CD8-positive, alpha-beta memory T cell (primary cell): ENCODE measurements at places on chromosomes 3 and 15. TPM values are rescaled to one million over a fixed set of nuclear protein-coding genes. Genes with fewer than 3 reads are reported as not detected.

- H3K4me3 ChIP-seq = no peak overlapping the region
- H3K36me3 ChIP-seq = no peaks in the 10 kb centered on the region
- no peaks in the 10 kb centered on the region for H3K27me3 ChIP-seq
- no peak for DNase-seq
These were observed 274.7 kb downstream of the PDCD6IP start for GRCh38 chr3:34073111-34073510.

GRCh38 chr3:156705761-156706616, 31.6 kb downstream of the TIPARP start:
- no peak overlapping the region for H3K4me3 ChIP-seq
- peaks cover 15% of the 10 kb centered on the region for H3K36me3 ChIP-seq
- H3K27me3 ChIP-seq = no peaks in the 10 kb centered on the region

DNA sequence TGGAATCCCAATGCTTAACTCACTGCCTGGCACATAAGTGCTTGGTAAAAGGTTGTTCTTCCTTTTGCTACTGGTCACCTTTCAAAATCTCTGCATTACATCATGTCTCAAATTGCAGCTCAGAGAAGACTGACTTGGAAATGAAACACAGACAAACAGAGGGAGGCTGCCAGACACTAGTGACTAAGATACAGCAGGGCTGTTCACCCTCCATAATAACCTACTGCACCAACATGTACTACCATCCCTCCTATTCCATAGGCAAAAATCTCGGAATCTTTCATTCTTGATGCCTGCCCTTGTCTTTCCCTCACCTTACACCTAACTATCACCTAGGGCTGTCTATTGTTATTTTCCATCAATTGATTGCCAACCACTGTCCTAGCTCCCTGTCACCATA, 502.3 kb upstream of the ADAMTS9 start:
- no peaks in the 10 kb centered on the region for H3K36me3 ChIP-seq
- no peaks in the 10 kb centered on the region for H3K27me3 ChIP-seq
- no peak overlapping the region for H3K4me3 ChIP-seq
- DNase-seq = no peak
- H3K27ac ChIP-seq = no peak overlapping the region

The POLG gene
- 110 TPM for total RNA-seq

- H3K4me3 ChIP-seq = no peak overlapping the region
- no peak overlapping the region for H3K27ac ChIP-seq
- DNase-seq = no peak
- H3K36me3 ChIP-seq = no peaks in the 10 kb centered on the region
- no peaks in the 10 kb centered on the region for H3K4me1 ChIP-seq
These were observed 21.3 kb upstream of the TMEM108 start for GRCh38 chr3:133016838-133017309.

- H3K27me3 ChIP-seq = peaks cover 4% of the 10 kb centered on the region
- no peak overlapping the region for H3K4me3 ChIP-seq
- no peak for DNase-seq
- H3K36me3 ChIP-seq = no peaks in the 10 kb centered on the region
- no peaks in the 10 kb centered on the region for H3K4me1 ChIP-seq
These were observed 26.2 kb downstream of the ANAPC13 start for GRCh38 chr3:134459562-134459961.

DNA sequence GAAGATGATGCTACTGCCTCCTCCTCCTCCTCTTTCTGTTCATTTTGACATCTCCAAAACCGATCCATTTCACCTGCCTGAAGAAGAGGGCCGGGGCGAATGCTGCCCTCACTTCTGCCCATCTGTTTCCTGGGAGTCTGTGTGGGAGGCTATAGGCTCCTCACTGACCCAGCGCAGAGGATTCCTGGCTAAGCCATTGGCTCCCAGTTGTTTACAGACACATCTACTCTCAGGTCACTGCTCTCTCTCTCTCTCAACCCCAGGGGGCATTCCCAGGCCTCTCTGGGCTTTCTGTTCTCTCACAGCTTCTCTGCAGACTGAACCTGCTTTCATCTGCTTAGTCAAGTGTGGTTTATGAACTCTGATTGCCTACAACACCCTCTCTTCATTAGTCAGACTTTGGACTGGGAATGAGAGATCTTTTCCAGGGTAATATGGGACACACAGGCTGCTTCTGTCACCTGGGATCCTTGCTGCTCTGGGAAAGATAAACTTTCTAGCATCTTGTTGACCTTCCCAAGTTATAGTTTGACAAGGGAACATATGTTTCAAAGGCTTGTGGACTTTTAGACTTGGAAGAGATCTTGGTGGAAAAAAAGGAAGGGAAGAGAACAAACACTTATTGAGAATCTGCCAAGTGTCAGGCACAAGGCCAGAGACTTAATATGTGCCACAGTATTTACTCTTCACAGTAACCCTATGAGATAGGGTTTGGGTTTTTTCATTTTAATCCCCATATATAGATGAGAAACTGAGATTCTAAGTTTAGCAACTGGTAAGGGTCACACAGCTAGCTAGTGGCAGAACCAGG, 30.2 kb upstream of the USP3 start:
- no peak overlapping the region for H3K27ac ChIP-seq
- H3K4me3 ChIP-seq = no peak overlapping the region
- H3K4me1 ChIP-seq = peaks cover 41% of the 10 kb centered on the region
- DNase-seq = peak; percentile 71

DNA sequence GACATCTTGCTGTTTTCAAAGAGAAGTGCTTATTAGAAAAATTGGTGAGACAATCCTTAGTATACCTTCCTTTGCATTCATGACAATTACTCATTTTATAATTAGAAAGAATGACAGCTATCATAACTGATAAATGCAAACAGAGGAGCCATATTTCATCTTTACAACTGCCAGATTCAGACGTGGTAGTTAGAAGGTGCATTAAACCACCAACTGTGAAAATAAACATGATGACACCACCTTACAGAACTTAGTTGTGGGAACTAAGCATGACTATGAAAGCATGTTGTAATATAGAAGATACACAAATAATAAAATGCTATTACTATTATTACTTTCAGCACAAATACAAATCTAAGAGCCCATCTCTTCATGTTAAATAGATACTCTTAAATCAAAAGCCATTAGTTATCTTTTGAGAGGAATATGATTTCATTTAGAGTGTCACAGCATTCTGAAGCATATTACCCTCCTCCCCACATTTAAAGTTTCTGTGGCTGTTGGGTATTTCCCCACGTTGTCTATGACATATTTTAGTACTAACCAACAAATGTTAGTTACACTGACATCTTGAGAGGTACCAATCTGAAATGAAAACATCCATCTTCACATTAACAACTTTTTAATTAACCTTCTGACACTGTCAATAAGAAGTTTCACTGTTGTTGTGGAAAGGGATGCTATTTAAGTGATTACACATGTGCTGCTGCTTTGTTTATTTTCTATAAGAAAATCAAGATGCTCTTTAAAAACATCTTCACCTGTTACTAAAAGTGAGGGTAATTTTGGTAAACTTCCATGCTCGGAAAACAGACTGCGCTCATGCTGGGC, 163.8 kb downstream of the LSAMP start:
- DNase-seq = no peak
- H3K27ac ChIP-seq = no peak overlapping the region
- H3K27me3 ChIP-seq = no peaks in the 10 kb centered on the region
- no peaks in the 10 kb centered on the region for H3K4me1 ChIP-seq

The CLSTN2 gene
- total RNA-seq = not detected

The SLC9C1 gene
- total RNA-seq = not detected

The ACOX2 gene
- total RNA-seq = not detected

The SNUPN gene
- total RNA-seq = 26.9 TPM

DNA sequence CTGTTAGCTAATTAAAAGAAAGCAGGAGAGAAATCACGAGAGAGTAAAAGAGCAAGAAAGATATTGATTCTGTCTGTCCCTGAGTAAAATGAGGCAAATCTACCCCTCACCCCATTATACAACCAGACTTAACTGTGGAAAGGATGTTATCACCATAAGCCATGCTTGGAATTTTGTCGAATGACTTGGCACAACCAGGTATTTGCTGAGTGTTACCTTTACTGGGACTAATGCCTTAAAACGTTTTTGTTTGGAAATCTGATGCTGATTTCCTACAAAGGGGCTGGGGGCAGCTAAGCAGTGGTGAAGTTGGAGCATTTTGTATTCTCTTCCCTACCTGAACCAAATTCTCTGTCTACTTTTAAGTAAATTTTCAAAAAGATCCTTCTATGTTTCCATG, 211.1 kb downstream of the GREM1 start:
- H3K27me3 ChIP-seq = no peaks in the 10 kb centered on the region
- DNase-seq = no peak
- no peaks in the 10 kb centered on the region for H3K36me3 ChIP-seq
- H3K27ac ChIP-seq = no peak overlapping the region

DNA sequence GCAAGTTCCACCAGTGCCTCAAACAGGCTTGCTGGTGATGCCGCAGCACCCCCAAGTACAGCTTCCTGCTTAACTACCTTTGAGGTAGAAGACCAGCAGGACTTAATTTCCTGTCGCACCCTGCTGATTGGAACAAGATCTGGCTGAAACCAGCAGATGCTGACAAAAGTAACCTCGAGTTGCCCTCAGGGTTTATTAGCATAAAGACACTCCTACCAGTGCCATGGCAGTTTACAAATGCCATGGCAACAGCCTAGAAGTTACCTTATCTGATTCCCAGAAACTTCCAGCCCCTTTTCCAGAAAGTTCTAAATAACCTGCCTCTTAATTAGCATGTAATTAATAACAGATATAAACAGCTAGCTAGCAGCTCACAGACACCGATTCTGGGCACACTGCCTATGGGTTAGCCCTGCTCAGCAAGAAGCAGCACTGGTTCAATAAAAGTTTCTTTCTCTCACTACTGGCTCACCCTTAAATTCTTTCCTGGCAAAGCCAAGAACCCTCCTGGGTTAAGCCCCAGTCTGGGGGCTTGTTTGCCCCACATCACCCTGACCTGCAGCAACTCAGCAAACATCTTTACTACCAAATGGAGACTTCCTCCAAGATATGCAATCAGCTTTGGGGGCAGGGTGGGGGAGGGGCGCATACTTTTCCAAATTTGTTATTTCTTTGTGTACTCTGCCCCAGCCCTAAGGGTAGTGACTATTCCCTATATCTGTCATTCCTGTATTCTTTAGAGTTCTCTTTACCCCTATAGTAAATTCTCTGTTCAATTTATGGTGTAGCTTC, 54.2 kb downstream of the MAP4 start:
- no peaks in the 10 kb centered on the region for H3K27me3 ChIP-seq
- no peak overlapping the region for H3K4me3 ChIP-seq
- H3K27ac ChIP-seq = no peak overlapping the region
- H3K4me1 ChIP-seq = peaks cover 20% of the 10 kb centered on the region

The ZIC1 gene
- total RNA-seq = not detected

The SEMA3F gene
- not detected for total RNA-seq

GRCh38 chr3:116238846-116239565, 206.3 kb downstream of the LSAMP start:
- H3K27me3 ChIP-seq = no peaks in the 10 kb centered on the region
- DNase-seq = no peak
- no peaks in the 10 kb centered on the region for H3K36me3 ChIP-seq
- no peak overlapping the region for H3K27ac ChIP-seq
- no peak overlapping the region for H3K4me3 ChIP-seq
- no peaks in the 10 kb centered on the region for H3K4me1 ChIP-seq

The PPP1R14D gene
- total RNA-seq = not detected

The FBXO22 gene
- 60.4 TPM for total RNA-seq

The LMCD1 gene
- total RNA-seq = 2.6 TPM

GRCh38 chr3:100335434-100335833, 877 bp downstream of the NIT2 start:
- H3K27ac ChIP-seq = peak overlapping the region; percentile 71
- H3K4me3 ChIP-seq = peak overlapping the region; percentile 59
- H3K36me3 ChIP-seq = no peaks in the 10 kb centered on the region
- peaks cover 10% of the 10 kb centered on the region for H3K4me1 ChIP-seq

DNA sequence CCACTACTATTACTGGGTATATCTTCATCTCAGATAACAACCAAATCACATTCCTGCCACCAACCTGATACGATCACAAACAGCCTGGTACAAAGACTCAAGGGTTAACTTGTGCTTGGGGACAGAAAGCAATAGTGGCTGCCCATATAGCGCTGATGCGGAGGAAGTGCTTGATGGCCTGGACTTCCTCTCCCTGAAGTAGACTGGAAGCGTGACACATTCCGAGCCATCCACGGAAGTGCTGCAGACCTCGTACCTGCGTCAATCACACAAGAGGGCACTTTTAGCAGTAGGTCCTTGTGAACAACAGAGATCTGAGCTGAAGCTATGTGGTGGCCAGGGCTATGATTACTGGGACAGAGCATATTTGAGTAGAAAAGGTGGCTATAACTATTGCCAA, 17.3 kb upstream of the C3orf62 start:
- H3K4me1 ChIP-seq = no peaks in the 10 kb centered on the region
- H3K4me3 ChIP-seq = no peak overlapping the region
- no peak overlapping the region for H3K27ac ChIP-seq
- DNase-seq = no peak
- H3K36me3 ChIP-seq = peaks cover 66% of the 10 kb centered on the region
- no peaks in the 10 kb centered on the region for H3K27me3 ChIP-seq

GRCh38 chr3:48982686-48983085, 7.4 kb upstream of the P4HTM start:
- H3K4me3 ChIP-seq = no peak overlapping the region
- no peak overlapping the region for H3K27ac ChIP-seq
- H3K27me3 ChIP-seq = no peaks in the 10 kb centered on the region
- DNase-seq = no peak
- H3K36me3 ChIP-seq = peaks cover 38% of the 10 kb centered on the region

GRCh38 chr3:79651536-79652065, 116.2 kb downstream of the ROBO1 start:
- no peaks in the 10 kb centered on the region for H3K4me1 ChIP-seq
- H3K27me3 ChIP-seq = no peaks in the 10 kb centered on the region

The MYO5C gene
- 0.18 TPM for total RNA-seq

DNA sequence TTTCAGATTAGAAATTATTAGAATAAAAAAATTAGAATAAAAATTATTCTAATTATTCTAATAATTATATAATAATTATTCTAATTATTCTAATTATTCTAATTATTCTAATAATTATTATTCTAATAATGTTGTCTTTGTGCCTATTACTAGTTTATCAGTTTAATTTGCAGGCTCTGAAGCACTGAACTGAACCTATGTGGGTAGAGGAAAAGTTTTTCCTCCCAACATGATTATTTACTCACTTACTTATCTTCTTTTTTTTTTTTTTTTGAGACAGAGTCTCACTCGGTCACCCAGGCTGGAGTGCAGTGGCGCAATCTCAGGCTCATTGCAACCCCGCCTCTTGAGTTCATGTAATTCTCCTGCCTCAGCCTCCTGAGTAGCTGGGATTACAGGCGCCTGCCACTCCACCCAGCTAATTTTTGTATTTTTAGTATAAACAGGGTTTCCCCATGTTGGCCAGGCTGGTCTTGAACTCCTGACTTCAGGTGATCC, 39.7 kb upstream of the C15orf39 start:
- no peaks in the 10 kb centered on the region for H3K36me3 ChIP-seq
- no peak overlapping the region for H3K27ac ChIP-seq

DNA sequence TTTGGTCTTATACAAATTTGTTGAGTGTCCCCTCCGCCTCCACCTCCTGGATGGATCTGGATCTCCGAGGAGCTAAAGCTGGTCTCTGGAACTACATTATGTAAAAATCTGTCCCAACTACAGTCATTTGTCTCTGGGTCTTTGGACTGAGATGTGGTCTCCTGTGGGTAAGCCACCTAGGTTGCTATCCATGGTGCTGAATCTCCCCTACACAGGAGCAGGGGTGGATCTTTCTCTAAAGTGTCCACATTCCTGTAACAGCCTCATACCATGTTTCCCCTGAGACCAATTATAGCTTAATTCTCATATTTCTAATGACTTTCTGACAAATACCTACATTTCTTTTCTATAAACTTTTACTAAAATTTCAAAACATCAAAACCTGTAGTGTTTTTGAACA, 625.8 kb downstream of the TAFA4 start:
- H3K36me3 ChIP-seq = no peaks in the 10 kb centered on the region
- no peak for DNase-seq
- no peaks in the 10 kb centered on the region for H3K4me1 ChIP-seq
- H3K27me3 ChIP-seq = no peaks in the 10 kb centered on the region
- H3K27ac ChIP-seq = no peak overlapping the region
